ENCODE measurements at places on chromosomes 3 and 15.
A peak's percentile ranks its signal among the peaks of the same experiment; 100 is the strongest.

GRCh38 chr15:75943713-75944215, 40.1 kb downstream of the FBXO22 start:
- no peak for DNase-seq

DNA sequence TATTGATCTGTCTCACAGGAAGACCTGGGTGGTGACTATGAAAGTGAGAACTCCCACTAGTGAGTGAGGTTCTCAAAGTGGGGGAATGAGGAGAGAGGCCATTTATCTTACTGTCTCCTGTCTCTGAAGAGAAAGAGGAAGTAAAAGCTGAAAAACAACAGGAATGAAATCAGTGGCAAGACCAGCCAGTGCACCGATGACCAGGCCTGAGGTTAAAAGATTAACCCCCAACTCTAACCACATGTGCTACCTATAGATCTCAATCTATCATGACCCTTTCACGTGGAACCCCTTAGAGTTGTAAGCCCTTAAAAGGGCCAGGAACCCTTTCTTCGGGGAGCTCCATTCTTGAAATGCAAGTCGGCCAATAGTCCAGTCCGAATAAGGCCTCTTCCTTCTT, 239.3 kb upstream of the CNTN6 start:
- no peak for DNase-seq

- DNase-seq, result no peak
These were observed 77.1 kb downstream of the PEAK1 start for GRCh38 chr15:77342807-77343206.

GRCh38 chr3:36132214-36132613, 248.1 kb upstream of the STAC start:
- DNase-seq, result no peak

DNA sequence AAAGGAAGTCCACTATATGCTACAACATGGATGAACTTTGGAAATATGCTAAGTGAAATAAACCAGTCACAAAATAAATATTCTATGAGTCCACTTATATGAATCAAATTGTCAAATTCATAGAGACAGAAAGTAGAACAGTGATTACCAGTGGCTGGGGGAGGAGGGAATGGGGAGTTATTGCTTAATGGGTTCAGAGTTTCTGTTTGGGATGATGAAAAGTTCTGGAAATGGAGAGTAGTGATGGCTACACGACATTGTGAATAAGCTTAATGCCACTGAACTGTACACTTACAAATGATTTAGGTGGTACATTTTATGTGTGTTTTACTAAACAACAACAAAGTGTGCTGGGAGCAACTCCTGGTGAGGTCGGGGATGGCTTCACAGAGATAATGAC, 38.1 kb downstream of the HOMER2 start:
- DNase-seq, result no peak

DNA sequence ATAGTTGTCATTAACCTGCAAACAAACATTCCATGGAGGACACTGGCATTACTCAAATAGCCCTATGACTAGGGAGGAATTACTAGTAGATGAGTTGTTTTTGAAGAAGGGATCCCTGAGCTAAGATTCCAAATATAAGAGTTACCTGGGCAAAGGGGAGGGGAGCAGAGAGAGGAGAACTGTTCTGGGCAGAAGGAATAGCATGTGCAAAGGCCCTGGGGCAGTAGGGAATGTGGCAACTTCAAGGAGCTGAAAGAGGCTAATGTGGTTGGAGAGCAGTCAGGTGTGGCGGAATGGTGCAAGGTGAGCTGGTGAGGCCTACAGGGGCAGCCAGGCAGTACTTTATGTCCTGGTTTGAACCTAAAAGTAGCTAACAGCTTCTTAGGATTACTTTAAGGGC, 5.8 kb upstream of the IL17RD start:
- no peak for DNase-seq

- DNase-seq, result no peak
These were observed 31.1 kb upstream of the BLOC1S6 start for GRCh38 chr15:45555934-45556608.

GRCh38 chr15:91921188-91921842, 67.8 kb downstream of the SLCO3A1 start:
- no peak for DNase-seq

- DNase-seq, result peak; percentile 73
These were observed 38.8 kb downstream of the TM2D3 start for GRCh38 chr15:101613130-101614000.

DNA sequence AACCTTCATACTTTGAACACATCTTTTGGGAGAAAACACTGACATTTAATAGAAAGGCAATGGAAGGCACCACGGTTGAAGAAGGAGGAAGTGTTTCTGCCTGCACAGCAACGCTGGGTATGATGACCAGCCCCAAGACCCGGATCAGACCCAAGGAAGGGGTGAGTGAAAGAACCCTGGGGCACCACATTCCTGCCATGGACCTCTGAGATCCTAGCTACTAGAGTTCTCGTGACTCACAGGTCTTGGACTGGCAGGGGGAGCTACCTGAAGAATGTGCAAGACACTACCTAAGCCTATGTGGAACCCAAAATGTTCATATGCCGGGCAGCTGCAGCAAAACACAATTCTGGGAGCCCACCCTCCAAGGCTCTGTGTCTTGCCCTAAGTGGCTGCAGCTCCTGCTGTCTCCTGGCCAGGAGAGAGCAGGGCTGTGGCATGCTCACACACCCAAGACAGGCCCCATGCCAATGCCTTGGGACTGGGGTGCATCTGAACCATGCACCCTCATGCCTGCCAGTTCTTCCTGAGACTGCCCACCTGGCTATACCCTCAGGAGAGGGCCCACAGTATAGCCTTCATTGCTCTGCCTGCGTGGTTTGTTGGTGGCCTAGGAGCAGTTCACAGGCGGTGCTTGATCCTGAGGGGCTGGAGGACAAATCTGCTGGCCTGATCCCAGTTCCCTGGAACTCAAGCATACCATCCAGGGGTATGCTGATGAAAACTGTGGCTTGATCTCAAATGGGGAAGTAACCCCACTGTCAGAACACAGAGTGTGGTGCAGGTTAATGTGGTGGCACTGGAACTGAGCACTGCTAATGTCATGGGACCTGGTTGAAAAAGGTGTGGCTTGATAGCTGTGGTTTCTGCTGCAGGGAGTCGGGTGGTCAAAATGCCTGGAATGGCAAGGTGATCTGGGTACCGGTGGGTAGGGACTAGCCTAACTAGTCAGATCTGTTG, 353.3 kb upstream of the ARHGEF26 start:
- DNase-seq, result no peak

GRCh38 chr3:182382112-182382857, 411.0 kb upstream of the ATP11B start:
- no peak for DNase-seq

GRCh38 chr3:47803480-47804025, 615 bp downstream of the DHX30 start:
- DNase-seq, result no peak

DNA sequence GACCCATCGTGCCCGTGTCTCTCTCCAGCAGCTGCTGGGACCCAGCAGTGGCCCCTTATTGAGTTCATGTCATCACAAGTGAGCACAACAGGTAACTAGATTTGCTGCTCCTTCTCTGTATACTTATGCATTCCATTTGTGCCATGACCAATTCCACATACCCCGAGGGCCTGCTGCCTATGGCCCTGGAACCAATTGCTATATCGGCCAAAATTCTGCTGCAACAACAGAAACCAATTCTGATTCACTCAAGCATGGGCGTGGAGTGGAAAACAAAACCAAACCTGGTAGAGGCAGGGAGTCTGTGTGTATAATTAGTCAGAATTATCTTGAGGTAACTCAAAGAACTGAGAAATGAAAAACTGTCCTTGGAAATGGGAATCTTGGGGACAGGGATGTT, 516.6 kb downstream of the EPHB1 start:
- DNase-seq, result peak; percentile 33

DNA sequence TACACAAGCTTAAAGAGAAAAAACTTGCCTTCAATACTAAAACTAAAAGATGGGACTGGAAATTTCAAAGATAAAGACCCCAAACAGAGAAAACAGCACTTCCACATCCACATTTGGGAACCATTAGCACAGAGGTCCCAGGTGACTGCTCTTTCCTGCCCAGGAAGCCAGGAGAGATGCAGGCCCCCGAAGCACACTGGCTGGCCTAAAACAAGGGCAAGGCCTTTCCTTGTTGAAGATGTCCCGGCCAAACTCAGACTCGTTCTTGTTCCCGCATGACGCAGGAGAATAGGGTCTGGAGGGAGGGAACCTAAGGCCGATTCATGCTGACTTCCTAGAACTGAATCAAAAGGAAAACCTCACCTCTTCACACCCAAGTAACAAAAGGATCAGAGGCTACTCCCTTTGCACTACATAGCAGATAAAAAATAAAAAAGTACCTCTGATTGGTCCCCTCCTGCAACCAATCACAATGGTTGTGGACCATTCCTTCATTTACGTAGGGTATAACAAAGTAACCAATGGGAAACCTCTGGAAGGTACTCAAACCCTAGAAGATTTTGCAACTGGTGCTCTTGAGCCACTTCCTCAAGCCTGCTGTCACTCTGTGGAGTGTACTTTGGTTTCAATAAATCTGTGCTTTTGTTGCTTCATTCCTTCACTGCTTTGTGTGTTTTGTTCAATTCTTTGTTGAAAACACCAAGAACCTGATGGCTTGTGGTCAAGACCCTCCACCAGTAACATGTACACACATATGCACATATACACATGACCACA, 48.7 kb downstream of the EFCAB12 start:
- no peak for DNase-seq
